Activated naive CD8-positive, alpha-beta T cell treated with anti-CD3 and anti-CD28 coated beads for 36 hours (primary cell): ENCODE measurements at places on chromosomes 2 and 18.

GRCh38 chr2:84234103-84234502 lies 225.0 kb downstream of the SUCLG1 start:
- no peaks in the 10 kb centered on the region for H3K36me3 ChIP-seq
- no peak for DNase-seq
- peaks cover 4% of the 10 kb centered on the region for H3K27me3 ChIP-seq
- H3K27ac ChIP-seq: no peak overlapping the region
- no peak overlapping the region for H3K4me3 ChIP-seq
- H3K4me1 ChIP-seq: no peaks in the 10 kb centered on the region

DNA sequence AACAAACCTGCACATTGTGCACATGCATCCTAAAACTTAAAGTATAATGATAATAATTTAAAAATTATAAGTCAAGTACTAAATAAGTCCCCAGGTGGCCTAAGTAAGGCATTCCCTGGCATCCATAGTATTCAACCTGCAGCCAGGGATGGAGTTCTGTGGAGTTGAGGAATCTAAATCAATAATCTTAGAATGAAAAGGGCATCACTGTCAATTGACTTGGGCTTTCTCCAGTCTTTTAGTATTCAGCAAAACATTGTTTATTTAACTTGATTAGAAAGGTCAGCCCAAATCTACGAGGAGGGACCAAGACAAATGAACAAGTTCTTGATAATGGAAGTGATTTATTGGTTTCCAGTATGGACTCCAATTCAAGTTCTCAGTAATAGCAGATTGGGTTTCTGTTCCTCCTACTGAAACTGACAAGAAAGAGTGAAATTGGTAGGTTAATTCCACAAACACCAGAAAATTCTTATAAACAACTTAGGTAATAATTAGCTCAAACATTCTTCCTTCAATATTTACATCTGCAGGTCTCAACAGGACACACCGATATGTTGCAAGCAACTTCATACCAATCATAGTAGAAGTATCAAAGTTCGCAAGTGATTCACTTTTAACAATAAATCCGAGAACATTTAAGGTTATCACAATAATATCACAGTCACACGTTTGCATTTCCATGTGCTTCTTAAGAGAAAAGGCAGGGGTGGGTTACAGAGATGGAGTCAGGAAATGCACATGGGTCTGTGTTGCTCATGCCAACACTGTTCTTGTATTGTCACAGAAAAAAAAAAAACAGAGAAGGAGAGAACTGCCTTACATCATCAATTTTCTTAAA lies 51.7 kb upstream of the EHBP1 start:
- H3K27me3 ChIP-seq: no peaks in the 10 kb centered on the region
- H3K4me1 ChIP-seq: no peaks in the 10 kb centered on the region
- H3K4me3 ChIP-seq: no peak overlapping the region
- no peak overlapping the region for H3K27ac ChIP-seq

GRCh38 chr2:216922175-216922780 lies 62.4 kb upstream of the TNP1 start:
- H3K27ac ChIP-seq: no peak overlapping the region
- no peak overlapping the region for H3K4me3 ChIP-seq
- H3K4me1 ChIP-seq: no peaks in the 10 kb centered on the region
- DNase-seq: no peak

GRCh38 chr2:112646791-112647689 lies 1.3 kb downstream of the SLC20A1 start:
- peaks cover 44% of the 10 kb centered on the region for H3K36me3 ChIP-seq
- peak overlapping the region; percentile 97 for H3K4me3 ChIP-seq
- H3K4me1 ChIP-seq: peaks cover 58% of the 10 kb centered on the region
- H3K27ac ChIP-seq: peak overlapping the region; percentile 87

DNA sequence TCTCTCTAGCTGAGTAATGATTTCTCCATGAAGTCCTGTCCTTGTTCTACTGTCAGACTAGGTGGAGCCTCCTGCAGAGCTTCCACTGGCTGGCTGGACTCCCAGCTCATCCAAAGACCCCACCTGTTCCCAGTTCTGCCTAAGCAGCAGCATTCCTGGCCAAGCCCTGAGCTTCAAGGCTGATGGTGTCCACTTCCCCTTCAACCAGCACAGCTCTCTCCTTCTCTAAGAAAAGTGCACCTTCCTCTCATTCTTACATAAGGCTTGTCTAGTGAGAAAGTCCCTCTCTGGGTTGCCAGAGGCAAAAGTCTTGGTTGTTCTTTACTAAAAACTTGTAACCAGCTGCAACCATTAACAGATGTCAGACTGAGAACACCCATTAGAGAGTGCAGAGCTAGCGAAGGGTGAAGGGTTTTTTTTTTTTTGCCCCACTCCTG lies 58.9 kb downstream of the CXCR4 start:
- no peak overlapping the region for H3K4me3 ChIP-seq
- no peaks in the 10 kb centered on the region for H3K27me3 ChIP-seq
- H3K27ac ChIP-seq: peak overlapping the region; percentile 4
- peaks cover 55% of the 10 kb centered on the region for H3K4me1 ChIP-seq
